ENCODE measurements at places on chromosomes 2 and 18.

DNA sequence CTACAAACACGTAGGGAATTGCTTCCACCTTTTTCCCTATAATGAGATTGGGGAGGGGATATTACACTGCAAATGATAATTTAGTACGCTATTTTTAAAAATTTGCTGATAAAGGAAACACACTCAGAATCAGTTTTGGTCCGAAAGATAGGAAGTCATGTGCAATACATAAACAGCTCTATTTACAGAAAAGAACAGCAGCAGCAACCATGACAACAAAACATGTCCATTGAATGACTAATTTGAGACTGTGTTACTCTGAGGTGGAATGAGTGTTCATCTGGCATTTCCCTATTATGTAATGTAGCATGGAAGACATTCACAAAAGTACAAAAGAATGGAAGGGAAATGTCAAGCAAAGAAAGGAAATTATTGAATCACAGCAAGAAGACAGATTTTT lies 337.2 kb downstream of the NBAS start:
- peak; percentile 30 for DNase-seq

DNA sequence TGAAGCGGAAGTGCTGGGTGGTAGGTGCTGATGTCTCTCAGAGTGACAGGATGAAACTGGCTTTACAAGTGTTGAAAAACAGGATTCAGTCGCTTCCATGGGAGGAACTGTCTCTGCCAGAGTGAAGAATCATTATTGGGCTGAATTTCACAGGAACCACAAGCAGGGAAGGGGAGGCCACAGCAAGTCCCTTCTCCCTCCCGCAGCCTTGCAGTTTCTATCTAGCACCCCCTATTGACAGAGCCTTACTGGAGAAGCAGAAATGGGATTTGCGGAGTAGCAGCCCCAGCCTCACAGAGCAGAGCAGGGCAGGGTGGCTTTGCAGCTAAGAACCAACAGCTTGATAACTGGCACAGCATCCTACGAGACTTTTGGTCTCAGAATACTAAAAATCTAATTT lies 33.3 kb upstream of the RMP24 start:
- no peak for DNase-seq

DNA sequence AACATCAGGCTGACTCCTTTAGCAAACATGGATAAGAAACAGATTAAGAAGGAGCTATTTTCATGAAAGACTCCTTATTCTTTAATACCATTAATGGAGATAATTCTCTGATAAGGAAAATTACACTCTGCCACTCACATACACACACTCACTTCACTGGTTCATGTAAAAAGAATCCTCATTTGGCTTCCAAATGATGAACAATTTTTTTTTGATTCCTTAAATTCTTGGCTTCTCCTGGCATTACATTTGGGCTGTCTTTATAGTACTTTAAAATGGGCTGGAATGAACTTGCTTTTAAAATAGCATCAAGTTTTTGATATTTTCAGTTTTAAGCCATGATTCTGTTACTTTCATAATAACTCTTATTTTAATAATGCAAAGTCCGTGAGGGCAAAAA lies 328.6 kb downstream of the SLC8A1 start:
- no peak for DNase-seq

DNA sequence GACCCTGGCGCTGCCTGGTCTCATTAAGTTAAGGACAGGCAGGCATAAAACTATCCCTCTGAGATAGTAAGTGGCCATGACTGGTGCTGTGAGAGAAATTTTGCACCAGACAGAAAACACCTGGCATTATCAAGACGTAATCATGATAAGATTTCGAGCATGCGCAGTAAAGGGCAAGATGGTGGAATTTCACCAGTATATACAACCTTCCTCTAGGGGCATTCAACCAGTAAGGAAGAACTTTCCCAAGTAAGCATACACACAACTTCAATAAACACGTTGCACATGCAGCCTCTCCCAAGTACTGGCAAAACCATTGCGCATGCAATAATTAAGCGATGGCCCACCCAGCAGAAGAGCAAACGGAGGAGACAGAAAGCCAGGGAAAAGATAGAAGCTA lies 1376.4 kb upstream of the CRIM1 start:
- DNase-seq = no peak

GRCh38 chr2:11257964-11258363 lies 86.5 kb downstream of the ROCK2 start:
- no peak for DNase-seq

- DNase-seq = no peak
Measured at GRCh38 chr2:29522951-29523669, 398.3 kb downstream of the ALK start.

GRCh38 chr2:237874585-237875161 lies 15.2 kb downstream of the RAMP1 start:
- no peak for DNase-seq

DNA sequence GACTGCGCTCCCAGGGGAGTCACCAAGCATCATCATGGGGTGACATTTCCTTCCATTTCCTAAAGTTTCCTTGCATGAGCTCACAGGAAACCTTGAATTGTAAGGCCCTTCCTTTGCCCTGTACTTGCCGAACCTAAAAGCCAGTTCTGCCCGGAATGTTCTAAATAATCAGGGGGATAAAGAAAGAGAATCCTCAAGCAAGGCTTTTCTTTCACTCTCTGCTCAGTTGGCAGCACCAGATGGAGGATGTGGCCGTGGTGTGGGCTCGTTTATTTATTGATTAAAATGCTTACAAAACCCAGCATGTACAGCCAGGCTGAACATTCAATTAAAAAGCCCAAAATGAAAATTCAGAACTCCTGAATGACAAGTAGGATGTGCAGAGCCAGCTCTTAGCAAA lies 170.5 kb downstream of the SH3RF3 start:
- DNase-seq = no peak

- no peak for DNase-seq
Measured at GRCh38 chr2:240990726-240991377, 7.6 kb upstream of the SNED1 start.
